ENCODE measurements at places on chromosomes 7 and 10.

DNA sequence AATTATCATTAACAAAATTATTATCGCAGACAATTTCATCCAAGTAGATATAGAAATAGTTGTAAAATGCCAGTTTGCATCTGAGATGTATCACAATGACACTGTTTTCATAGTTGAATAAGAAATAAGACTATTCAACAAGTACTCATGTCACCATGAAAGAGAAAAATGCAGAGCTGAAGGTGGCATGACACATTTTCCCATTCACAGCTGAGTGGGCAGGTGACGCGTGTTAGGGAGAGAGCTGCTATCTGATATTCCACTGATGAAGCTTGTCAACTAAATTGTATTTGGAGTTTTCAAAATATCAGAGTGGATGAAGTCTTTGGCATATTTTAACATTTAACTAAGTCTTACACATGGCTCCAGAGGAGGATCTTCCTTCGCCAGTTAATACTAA is 70.3 kb upstream of the HDAC9 start:
- DNase-seq: no peak

- peak; percentile 85 for DNase-seq
Observed at GRCh38 chr10:104317269-104317710, 21.0 kb downstream of the ITPRIP start.

DNA sequence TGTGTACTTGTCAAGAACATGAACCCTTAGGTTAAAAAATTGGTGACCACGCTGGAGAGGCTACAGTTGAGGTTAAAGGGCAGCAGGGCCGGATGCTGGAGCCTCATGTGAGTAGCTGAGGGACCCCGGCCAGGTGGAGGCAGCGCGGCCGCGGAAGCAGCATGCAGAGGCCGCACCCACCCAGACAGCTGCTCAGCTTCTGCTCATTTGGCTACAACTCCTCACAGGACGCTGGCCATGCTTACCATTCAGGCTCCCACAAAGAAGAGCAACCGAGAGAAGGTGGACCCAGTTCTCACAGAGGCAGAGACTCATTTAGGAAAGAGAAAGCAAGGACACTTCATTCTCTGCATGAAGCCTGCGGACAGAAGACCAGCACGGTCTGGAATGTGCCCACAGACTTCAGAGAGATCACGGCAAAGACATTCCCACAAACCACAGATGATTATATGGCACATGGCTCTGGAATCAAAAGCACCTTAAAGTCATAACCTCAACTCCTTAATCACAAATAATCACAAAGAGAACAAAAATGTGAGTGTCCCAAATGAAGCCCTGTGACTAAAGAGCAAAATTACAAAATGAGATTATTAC is 94.4 kb downstream of the VOPP1 start:
- peak; percentile 90 for DNase-seq

DNA sequence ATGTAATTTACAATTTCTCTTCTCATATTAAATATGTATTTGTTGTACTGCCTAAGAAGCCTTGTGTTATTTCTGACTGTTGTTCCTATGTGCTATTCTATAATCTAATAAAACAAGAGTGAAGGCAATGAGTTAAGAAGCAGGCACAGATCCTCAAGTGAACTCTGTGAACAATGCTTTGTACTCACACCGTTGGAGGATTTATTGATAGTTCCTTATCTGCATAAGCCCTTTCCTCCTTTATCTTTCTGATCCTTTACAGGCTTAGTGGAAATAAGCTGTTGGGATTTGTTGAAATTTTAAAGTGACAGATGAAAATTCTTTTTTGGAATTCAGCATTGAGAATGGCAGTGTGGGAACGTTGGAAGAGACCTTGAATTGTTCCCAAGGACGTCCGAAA is 329.6 kb upstream of the NPVF start:
- DNase-seq: no peak

GRCh38 chr10:36017137-36017536 is 375.0 kb upstream of the FZD8 start:
- DNase-seq: no peak

GRCh38 chr7:55078465-55079372 is 59.9 kb downstream of the EGFR start:
- no peak for DNase-seq

DNA sequence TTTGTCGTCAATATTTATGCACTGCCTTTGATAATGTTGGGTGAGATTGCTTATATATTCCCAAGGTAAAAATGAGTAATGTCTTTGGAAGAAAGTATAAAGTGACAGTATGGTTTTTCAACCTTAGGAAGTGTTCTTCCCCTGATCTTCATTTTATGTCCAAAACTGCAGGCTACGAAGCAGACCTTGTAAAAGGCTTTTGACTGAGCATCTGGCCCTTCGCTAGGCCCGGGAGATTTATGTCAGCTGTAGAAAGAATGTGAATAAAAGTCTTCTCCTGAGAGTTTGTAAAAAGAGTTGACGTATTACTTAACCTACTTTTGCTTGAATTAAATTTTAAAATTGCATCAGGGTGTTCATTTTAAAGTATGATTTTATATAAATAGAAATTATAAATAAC is 116.8 kb downstream of the CPED1 start:
- no peak for DNase-seq

- DNase-seq: peak; percentile 31
Observed at GRCh38 chr10:80204677-80205476, 460 bp downstream of the ANXA11 start.

GRCh38 chr10:29471544-29471859 is 163.3 kb downstream of the SVIL start:
- DNase-seq: peak; percentile 90

- no peak for DNase-seq
Observed at GRCh38 chr7:24343614-24344013, 59.6 kb downstream of the NPY start.

GRCh38 chr7:130938661-130939060 is 204.7 kb upstream of the KLF14 start:
- no peak for DNase-seq

- no peak for DNase-seq
Observed at GRCh38 chr10:109898666-109899355, 24.5 kb downstream of the XPNPEP1 start.

DNA sequence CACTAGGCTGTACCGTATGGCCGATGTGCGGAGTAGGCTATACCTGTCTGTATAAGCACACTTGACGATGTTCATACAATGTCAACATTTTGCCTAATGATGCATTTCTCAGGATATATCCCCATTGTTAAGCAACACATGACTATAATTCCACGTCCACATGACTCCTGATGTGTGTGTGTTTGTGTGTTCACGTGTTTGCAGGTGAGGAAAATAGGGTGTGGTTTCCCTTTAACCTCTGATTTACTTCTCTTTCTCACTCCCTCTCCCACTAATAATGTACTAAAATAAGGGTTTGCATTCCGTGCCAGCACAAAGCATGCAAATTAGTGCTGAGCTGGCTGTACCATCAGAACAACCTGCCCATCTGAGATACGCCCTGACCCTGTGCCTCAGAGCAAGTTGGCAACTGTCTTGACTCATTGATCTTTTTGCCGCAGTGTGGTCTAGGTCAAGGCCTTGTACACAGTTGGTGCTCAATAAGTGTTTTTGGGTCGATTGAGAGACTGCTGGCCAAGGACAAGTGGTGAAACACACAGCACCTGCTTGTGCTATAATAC is 64.6 kb upstream of the DOCK1 start:
- no peak for DNase-seq

DNA sequence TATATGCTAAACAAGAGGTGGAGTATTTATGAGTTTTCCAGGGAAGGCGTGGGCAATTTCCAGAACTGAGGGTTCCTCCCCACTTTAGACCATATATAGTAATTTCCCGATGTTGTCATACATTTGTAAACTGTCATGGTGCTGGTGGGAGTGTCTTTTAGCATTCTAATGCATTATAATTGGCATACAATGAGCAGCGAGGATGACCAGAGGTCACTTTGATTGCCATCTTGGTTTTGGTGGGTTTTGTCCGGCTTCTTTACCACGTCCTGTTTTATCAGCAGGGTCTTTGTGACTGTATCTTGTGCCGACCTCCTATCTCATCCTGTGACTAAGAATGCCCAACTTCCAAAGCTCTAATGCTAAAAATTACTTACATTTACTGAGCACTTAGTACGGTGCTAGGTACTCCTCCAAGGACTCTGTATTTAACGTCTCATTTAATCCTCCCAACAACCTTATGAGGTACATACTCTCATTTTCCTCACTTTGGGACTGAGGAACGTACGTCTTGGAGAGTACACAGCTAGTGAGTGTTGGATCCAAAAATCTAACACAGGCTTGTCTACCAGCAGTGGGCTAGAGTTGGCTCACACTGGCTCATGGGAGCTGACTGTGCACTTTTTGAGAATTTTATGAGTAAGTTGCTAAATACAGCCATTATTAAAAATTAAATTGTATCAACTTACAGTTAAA is 144.8 kb upstream of the NEBL start:
- DNase-seq: no peak

GRCh38 chr7:106369352-106369751 is 84.6 kb upstream of the NAMPT start:
- DNase-seq: peak; percentile 60

DNA sequence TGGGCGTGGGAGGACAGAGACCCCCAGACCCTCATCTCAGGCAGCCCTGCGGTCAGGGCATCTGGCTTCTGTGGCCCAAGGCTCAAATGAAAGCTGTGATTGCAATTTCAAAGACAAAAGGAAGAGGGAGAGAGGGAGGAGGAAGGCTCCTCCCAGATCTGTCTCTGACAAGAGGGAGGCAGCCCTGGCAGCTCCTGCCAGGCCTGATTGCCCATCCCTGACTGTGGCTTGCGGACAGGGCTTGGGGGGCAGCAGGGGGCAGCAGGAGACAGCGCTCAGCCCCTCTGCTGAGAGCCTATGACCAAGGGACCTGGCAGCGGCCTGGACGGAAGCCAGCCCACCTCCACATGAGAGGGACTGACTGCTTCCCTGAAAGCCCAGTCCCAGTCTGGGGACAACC is 91.8 kb downstream of the PTPRN2 start:
- no peak for DNase-seq

DNA sequence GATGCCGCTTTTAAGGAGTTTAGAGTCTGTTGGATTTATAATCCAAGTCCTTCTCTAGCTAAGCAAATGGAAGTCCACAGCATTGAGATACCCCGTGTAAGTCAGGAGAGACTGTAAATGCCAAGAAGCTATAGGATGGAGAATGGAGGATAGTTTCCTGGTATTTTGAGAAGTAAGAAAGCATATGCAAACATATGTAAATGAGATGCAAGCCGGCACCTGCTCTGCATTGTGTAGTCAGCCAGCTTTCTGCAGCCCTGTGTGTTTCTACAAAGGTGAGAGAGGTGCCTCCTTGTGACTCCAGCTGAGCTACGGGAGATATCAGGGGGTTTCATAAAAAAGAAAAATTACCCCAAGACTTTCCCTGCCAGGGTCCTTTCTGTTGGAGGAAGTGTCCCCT is 176.3 kb downstream of the RPS24 start:
- DNase-seq: no peak

DNA sequence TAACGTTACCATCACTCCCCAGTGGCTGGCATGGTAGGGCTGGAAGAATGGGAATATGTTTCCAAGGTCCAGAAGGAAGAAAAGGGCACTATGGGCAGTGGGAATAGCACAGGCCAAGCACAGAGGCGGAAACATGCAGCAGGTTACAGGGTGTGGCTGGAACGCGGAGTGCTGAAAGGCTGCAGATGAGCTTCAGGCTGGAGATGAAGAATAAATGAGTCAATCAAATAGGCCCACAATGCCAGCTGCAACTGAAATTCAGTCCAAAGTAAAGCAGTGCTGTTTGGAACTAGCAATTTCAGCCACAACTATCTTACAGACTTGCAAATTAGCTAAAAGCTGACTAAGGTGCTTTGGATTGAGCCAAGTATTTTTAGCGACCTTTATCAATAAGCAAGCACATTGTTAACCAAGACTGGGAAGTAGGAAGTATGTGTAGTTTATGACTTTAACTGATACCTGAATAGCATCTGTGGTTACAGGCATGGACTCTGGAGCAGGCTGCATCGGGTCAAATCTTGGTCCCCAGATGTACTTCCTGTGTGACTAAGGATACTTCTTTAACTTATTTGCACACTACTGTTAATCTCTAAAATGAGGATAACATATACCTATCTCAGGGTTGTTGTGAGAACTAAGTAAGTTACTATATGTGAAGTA is 77.5 kb upstream of the CTTNBP2 start:
- no peak for DNase-seq

- DNase-seq: peak; percentile 3
Observed at GRCh38 chr10:45550903-45551786, 121.4 kb downstream of the ZFAND4 start.

- peak; percentile 44 for DNase-seq
Observed at GRCh38 chr7:120732256-120732655, 125.7 kb downstream of the TSPAN12 start.

GRCh38 chr10:18044976-18045720 is 93.4 kb downstream of the SLC39A12 start:
- peak; percentile 97 for DNase-seq

- DNase-seq: peak; percentile 79
Observed at GRCh38 chr10:87635498-87636312, 24.0 kb upstream of the PAPSS2 start.

- DNase-seq: no peak
Observed at GRCh38 chr7:1566687-1567048, 3.2 kb downstream of the PSMG3 start.

GRCh38 chr10:14508725-14509124 is 178.0 kb upstream of the FRMD4A start:
- DNase-seq: no peak

GRCh38 chr10:7306147-7306546 is 104.7 kb downstream of the SFMBT2 start:
- no peak for DNase-seq

DNA sequence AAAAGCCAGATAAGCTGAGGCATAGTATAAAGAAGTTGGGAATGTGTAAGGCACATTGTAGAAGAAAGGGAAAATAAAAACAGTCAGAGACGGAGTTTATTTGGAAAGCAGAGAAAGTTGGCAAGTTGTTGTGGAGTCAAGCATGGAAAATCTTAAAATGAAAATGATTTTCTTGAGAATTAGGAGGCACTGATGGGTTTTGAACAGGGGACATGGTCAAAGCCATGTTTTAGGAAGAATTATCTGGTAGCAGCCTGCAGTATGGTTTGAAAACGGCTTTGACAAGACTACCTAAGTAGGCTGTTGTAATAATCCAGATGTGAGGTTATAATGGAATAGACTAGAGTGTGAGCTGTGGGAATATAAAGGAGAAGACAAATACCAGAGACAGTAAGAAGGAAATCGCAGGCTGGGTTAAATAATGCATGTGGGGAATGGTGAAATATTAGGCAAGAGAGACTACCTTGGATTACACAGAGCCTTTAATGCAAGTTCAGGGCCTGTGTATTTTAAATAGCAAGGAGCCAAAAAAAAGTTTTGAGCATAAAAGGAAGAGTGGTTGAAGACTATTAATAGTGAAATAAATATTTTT is 130.4 kb upstream of the MEOX2 start:
- no peak for DNase-seq

- peak; percentile 13 for DNase-seq
Observed at GRCh38 chr7:42964849-42965805, 33.0 kb downstream of the MRPL32 start.
